Natural killer cell treated with Interleukin-12 subunit alpha and Interleukin-12 subunit beta and Interleukin-15 and Interleukin-18, amount 100 ng/mL, for 72 hours (primary cell): ENCODE measurements at places on chromosomes 6 and 20. TPM values are rescaled to one million over a fixed set of nuclear protein-coding genes. Genes with fewer than 3 reads are reported as not detected.

Gene BFSP1
- 0.14 TPM for total RNA-seq

Gene ERGIC3
- 164 TPM for total RNA-seq

Gene C6orf58
- not detected for total RNA-seq

Gene NRN1
- 0.95 TPM for total RNA-seq

Gene TRIM38
- 19.1 TPM for total RNA-seq

Gene FABP7
- total RNA-seq = not detected

Gene RIPOR3
- total RNA-seq = not detected

Gene EBF4
- 31.4 TPM for total RNA-seq

Gene EYS
- 0.20 TPM for total RNA-seq

Gene VWA7
- 2.1 TPM for total RNA-seq

Gene MAFB
- 1.6 TPM for total RNA-seq

Gene CALHM5
- total RNA-seq = not detected

Gene OVOL2
- total RNA-seq = not detected

Gene NKX2-2
- total RNA-seq = not detected

Gene LY6G6D
- not detected for total RNA-seq

Gene RSPO3
- total RNA-seq = not detected

Gene NKX2-4
- total RNA-seq = not detected

Gene MAPK13
- total RNA-seq = 40.7 TPM

Gene TTK
- 27.4 TPM for total RNA-seq
